ENCODE measurements at places on chromosomes 6 and 20. TPM values are rescaled to one million over a fixed set of nuclear protein-coding genes. Genes with fewer than 3 reads are reported as not detected.

The SAMD3 gene
- total RNA-seq: not detected

The KCNQ5 gene
- 29.1 TPM for total RNA-seq

The HSPA12B gene
- not detected for total RNA-seq

The DLK2 gene
- 3.1 TPM for total RNA-seq

The RNF182 gene
- not detected for total RNA-seq

The RAMACL gene
- 3.6 TPM for total RNA-seq

The MEI4 gene
- total RNA-seq: not detected

The DYNLRB1 gene
- total RNA-seq: 179 TPM

The TLDC2 gene
- 0.69 TPM for total RNA-seq

The ENPP5 gene
- total RNA-seq: not detected
